Suprapubic skin (tissue), 4 donors: ENCODE measurements at places on chromosomes 6 and 20. TPM values are rescaled to one million over a fixed set of nuclear protein-coding genes. Genes with fewer than 3 reads are reported as not detected.

Gene HEBP2
- total RNA-seq, result 59.1 TPM

GRCh38 chr20:50306478-50307423, 116.1 kb downstream of the CEBPB start:
- peak; percentile 59 for DNase-seq

Gene STMND1
- 0.49 TPM for total RNA-seq

- no peak for DNase-seq
These were observed 24.2 kb downstream of the RNASET2 start for GRCh38 chr6:166932116-166932515.

GRCh38 chr6:119116712-119117281, 38.3 kb upstream of the FAM184A start:
- no peak for DNase-seq

Gene NMBR
- 0.72 TPM for total RNA-seq

Gene AMD1
- 75.7 TPM for total RNA-seq

DNA sequence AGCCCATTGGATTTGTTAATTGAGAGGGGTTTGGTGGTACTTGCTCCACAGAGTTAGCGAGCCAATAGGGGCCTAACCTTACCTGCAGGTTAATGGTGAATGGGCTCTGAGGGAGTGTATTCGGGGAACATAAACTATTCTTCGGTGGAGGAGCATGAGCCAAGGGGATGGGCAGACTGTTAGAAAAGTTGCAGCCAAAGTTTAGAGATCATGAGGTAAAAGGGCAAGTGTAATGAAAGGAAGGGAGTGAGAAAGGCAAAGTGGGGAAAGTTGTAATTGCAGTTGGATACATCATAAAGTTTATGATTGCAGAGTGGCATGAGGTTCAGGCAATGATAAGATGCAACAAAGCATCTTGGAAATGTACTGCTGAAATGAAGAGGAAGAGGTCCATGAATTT, 142.1 kb upstream of the TBX18 start:
- DNase-seq, result no peak

Gene SMAP1
- 30.0 TPM for total RNA-seq

- DNase-seq, result no peak
These were observed 10.3 kb downstream of the SLC2A4RG start for GRCh38 chr20:63749597-63750508.

DNA sequence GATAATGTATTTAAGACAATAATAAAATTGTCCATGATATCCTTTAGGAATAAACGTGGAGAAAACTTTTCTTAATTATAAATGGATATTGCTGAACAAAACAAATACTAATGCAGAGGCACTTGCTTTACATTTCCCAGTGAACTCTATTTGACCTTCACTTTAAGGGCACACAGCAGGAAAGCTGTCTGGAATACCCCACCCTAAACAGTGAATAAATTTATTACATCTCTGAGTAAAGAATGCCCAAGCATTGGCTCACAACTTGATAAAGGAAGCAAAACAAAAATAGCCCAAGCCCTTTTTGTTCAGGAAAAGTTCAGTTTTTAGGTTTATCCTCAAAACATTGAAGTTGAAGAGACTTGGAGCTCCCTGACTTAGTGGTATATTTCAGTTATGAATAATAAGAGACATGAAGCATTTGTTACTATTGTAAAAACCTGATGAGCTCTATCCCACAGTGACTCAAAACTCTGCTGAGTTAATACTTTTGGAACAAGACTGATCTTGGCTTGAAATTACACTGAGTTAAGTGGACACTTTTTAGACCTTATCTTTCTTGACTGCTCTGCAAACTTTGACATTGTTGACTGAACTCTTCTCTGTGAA, 353.9 kb downstream of the BCKDHB start:
- DNase-seq, result no peak

DNA sequence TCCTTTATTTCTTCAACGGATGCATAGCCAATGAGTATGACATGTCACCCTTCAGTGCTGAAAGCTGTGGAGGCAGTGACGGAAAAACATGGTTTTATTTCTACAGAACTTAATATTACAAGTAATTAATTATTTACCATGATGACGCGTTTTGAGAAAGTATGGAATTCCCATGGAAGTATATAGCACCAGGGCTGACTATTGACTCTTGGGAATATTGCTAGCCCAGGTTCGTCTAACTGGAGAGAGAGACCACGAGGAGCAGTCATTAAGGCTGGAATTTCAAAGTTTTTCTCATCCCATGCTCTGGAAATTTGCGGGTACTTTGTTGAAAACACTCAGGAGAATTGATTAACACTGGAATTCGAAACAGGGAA, 155.2 kb upstream of the PRSS16 start:
- DNase-seq, result no peak

Gene DEFB121
- total RNA-seq, result not detected

- no peak for DNase-seq
These were observed 567.6 kb upstream of the MMS22L start for GRCh38 chr6:97850458-97851212.

DNA sequence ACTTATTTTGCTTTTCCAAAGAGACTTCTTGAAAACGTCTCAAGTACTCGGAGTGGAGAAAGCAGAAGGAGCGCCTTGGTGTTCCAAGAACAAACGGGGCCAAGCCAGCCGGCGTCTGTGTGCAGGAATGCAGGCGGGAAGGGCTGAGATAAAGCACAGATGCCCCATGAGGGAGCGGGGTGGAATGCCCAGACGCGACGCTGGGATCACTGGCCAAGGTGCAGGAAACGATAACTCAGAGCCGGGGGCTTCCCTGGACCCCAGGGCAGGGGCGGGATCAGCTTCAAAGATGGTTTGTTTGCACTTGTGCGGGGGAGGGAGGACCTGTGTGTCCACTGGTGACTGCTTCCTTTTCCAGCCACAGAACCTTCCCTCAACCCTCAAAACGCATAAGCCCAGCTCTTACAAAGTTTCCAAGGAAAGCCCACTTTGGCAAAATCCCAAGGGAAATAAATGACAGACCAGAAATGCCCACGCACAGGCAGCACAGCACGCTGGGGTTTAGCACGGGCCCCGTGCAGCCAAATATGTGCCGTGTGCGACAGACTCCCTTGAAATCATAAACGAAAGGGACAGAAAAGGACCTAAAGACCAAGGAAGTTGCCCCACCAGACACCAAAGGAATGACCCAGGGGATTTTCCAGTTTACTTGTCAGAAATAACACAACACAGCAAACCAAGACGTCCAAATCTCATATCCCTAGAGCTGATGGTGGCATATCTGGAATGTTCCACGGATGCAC, 113.9 kb downstream of the NFATC2 start:
- DNase-seq, result no peak

DNA sequence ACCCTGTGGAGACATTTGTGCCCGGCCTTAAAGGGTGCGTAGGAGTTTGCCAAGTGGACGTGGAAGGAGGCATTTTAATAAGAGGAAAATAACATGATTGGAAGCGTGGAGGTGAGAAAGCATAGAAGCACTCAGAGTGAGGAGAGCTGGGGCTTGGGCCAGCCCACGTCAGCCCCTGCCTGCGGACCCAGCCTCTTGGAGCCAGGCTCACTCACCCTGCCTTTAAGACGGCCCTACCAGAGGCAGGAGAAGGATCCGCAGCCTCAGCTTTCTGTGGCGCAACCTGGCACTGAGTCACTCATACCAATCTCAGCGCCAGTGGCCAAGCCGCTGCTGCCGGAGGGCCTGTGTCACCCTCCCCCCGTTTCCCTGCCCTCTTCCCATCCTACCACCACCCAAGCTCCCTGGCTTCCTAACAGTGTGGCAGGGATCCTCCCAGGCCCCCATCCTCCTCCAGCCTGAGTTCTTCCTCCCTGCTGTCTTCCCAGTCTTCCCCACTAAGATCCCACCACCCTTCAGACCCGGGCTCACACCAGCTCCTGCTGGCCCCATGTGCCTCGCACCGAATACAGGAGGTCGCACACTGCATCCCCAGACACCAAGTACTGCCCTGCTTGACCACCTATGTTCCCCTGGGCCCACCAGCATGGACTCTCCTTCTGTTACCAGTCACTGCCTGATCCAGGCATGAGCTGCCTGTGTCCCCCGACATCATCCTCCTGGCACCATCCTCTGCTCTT, 285.2 kb downstream of the UST start:
- DNase-seq, result no peak

GRCh38 chr20:62049342-62050165, 16.1 kb downstream of the TAF4 start:
- DNase-seq, result no peak

GRCh38 chr6:142218446-142218845, 71.4 kb downstream of the VTA1 start:
- DNase-seq, result no peak

Gene GMNN
- total RNA-seq, result 57.0 TPM

- DNase-seq, result no peak
These were observed 13.0 kb downstream of the RIPOR3 start for GRCh38 chr20:50678169-50678898.

- no peak for DNase-seq
These were observed 18.2 kb downstream of the PPARD start for GRCh38 chr6:35360349-35361138.

DNA sequence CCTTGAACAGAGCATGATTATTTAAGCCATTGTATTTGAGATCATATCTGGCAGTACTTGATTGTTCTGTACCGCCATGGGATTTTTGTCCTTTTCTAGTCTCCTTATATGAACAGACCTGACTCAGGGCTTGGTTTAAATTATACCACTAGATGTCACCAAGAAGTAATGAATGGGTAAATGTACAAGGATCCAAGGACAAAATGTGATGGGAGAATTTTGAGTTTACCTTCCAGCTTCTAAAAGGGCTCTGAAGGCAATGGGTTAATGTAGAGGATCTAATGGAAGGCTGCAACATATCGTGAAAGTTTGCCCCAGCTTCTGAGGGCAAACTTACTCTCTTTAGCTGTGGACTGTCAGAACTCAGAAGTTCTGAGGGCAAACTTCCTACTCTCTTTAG, 12.0 kb downstream of the RNF8 start:
- DNase-seq, result no peak
